Stimulated activated CD8-positive, alpha-beta memory T cell treated with anti-CD3 and anti-CD28 coated beads, Interleukin-7, amount 100 ng/mL, for 48 hours (primary cell): ENCODE measurements at places on chromosomes 12 and 14.

DNA sequence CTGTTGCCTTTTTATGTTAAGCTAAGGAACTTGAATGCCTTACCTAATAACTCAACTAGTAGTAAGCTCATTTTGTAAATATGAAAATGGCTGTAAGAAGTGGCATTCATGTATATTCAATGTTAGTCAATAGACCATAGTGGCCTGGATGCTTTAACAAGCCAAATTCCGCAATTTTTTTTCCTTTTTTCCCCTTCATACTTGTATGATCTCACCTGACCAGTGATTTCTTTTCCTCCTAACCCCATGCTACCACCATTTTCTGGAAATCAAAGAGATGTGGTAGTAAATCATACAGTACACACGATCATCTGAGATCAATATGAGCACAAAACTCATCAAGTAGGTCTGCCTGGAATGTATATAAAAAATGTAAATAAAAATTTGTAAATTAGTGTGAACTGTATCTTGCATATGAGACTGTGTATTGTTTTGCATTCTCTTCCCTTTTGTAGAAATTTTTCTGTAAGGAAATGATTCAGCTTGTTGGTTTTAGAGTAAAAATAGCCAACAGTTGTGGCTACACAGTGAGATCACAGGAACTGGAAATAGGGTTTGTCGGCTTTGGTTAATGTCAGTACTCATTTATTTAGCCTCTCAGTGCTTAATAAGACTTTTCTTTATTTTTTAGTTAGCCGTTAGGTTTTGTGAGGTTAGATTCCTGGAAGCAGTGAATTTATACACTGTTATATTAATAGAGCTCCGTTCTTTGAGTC lies 62.5 kb downstream of the ETNK1 start:
- DNase-seq = no peak

DNA sequence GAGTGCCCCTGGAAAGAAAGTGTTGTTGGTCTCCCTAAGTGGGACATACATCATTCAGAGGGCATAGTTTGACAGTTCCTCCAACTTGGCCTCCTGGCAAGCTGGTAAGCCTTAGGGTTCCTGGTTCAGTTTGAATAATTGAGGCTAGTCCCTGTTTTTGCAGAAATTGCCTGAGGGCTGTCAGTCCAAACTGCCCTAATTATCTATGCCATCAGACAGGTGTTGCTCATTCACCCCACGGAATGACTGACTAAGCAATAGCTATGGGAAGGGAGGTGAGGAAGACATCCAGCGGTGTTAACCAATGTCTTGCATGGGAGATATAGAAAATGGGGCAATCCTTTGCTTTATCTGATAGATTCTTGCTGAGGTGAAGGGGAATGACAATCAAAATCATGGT lies 37.6 kb downstream of the SPTSSA start:
- DNase-seq = no peak

DNA sequence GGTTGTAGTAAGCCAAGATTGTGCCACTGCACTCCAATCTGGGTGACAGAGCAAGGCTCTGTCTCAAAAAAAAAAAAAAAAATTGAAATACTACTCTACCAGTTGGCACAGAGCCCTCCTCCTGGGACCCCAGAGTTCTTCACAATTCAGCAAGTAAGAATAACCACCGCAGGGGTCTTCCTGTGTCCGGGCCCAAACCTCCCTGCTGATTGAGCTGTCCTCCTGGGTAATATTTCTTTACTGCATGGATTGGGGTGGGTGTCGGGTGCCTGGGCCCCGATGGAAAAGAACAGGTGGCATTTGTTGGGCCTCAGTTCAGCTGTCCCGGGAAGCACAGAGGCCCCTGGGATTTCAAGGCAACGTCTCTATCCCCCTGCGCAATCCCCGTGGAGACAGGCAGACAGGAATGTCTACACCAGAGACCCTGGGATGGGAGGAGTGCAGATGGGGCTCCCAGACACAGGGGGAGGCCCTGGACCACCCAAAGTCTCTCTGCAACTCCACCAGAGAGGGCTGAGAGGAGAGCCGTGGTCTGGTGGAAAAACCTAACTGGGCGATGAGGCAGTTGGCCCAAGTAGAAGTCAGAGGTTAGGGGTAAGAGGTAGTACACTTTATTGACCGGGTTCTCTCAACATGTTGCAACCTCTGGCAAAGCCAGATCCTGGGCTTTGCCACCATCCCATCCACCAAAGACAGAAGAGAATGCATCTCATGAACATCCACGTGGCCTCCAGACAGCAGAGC lies 32.7 kb upstream of the VPS37B start:
- no peak for DNase-seq

DNA sequence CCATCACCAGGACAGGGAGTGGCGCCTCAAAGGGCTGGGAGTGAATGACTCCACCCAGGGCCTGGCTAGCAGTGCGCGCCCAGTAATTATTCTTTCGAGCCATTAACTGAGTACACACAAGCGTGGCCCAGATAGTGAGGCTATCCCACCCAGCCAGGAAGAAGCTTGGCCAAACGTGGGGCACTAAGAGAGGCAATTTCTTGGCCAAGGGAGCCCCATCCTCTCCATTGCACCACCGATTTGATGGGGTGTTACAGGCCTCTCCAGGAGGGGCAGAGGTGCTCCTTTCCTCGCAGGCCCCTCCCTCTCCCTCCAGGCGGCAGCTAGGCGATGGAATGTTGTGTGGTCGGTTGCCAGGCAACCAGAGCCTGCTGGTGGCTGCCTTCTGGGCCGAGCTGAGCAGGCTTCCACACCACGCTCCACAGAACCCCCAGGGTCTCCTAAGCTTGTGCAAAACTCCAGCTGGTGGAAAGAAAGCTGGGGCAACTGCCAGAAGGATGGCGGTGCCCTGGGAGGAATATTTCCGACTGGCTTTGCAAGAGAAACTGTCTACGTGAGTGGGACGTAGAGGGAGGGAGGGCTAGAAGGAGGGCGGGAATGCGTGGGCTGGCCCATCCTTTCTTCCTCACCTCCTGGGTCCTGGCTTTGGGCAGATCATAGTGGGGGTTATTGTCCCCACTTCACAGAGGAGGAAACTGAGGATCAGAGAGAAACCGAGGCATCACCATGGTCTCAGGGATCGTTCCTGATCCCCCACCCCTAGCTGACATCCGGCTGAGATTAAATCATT lies at the start of gene CFAP73:
Gene CFAP73 (plus strand): TSS at position 364 of the 790 bp plus-strand sequence. CDS start 134 bp downstream, at position 498.
- DNase-seq = no peak

DNA sequence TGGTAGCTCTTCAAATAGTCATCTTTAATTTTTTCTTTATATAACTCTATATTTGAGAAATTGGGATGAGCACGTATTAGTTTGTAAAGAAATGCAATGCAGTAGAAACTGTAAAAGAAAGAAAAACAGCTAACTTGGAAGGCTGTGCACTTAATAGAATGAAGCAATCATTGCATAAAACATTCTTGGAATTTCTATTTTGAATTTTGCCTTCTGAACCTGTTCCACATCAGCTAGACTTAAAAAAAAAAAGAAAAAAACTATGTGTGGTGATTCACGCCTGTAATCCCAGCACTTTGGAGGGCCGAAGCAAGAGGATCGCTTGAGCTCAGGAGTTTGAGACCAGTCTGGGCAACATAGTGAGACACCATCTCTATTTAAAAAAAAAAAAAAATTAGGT lies 29.4 kb downstream of the SCN8A start:
- no peak for DNase-seq
